ENCODE measurements at places on chromosomes 2 and 18. TPM values are rescaled to one million over a fixed set of nuclear protein-coding genes. Genes with fewer than 3 reads are reported as not detected.

Gene CYTIP
- 10.7 TPM for total RNA-seq

Gene PCGF1
- 35.3 TPM for total RNA-seq

Gene NTSR2
- not detected for total RNA-seq

Gene UGT1A3
- total RNA-seq: 0.86 TPM

Gene TMEM198
- 4.4 TPM for total RNA-seq

DNA sequence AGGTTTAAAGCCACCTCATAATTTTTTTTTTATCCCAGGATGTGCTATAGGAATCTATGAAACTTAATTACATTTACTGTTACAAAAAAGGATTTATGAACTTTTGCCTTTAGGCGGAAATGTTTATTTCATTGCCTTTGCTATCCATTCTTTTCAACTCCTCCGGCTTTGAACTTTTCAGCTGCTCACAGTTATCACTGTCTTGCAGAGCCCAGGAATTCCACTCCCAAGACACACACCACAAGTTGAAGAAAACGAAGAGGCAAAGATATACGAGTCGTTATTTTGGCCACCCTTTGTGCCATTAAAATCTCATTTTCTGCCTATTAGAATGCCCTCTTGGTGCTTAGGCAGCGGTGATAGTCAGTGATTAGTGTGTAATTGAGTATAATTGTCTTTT, 80.0 kb downstream of the PAX3 start:
- no peak for DNase-seq

DNA sequence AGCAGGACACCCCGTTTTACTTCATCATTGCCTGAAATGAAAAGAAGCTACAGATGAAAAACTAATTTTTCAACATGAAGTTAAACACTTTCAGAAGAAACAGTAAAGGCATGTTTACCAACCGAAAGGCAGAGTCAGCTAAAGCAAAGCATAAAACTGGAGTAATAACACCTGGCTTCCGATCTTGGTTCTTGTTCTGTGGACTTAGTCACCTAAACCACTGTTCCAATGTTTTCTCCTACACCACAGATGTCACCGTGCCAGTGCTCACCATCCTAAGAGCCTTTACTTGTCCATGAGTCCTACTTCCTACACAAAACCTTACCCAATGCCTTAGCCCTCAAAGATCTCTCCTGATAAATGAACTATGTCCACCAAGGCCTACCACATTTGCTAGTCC, 13.5 kb downstream of the MCM6 start:
- no peak for DNase-seq

- no peak for DNase-seq
Observed at GRCh38 chr2:186576614-186577013, 13.2 kb upstream of the ITGAV start.

GRCh38 chr2:105470979-105471378, 72.1 kb upstream of the FHL2 start:
- DNase-seq: no peak

DNA sequence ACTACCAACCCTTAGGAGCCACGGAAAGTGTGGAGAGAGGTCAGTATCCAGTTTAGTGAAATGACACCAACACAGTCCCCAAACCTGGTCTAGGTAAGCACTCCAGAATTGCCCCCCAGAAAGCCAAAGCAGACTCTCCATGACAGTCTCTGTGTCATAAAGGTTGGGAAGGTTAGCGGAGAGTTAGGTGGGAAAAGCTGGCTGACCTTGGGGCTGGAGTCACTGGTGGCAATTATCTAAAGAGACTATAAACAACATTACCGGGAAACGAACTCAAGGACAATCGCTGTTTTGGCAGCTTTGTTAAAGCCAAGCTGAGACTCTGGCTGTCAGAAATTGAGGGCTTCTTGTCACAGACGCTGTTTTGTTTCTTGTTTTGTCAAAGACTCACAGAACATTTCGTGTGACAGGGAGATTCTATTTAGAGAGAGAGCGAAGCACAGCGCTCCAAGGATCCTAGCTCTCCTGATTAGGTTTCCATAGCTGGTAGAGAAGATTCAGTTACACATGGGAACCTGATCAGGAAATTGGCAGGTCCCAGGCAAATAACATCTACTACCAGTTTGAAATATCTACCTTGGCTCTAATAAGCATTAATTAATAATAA, 111.3 kb downstream of the LNPK start:
- no peak for DNase-seq

DNA sequence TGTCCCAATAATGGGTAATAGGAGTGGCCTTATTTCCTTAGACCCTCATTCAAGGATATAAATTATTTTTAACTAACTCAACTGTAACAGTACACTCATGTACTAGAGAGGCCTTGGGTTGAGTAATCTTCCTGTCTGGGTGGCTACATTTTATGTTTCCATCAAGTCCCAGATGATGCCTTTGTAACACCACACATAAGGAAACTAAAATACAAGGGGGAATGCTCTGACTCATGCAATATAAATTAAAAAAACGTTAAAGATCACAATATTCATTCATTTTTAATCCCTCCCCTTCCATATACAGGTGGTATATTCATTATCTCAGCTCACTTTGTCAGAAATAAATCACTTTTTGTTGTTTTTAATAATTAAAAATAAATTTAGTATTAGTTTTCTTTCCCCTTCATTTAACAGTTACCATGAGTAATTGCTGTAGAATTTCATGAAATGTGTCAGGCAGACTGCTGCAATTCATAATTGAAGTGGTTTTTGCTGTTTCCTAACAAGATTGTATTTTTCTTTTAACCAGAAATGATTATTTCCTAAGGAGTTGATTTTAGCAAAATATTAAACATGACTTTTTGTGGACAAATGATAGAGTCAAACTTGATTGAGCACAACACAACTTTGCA, 1403.6 kb downstream of the SUCLG1 start:
- DNase-seq: no peak
